ENCODE measurements at places on chromosomes 5 and 9.

DNA sequence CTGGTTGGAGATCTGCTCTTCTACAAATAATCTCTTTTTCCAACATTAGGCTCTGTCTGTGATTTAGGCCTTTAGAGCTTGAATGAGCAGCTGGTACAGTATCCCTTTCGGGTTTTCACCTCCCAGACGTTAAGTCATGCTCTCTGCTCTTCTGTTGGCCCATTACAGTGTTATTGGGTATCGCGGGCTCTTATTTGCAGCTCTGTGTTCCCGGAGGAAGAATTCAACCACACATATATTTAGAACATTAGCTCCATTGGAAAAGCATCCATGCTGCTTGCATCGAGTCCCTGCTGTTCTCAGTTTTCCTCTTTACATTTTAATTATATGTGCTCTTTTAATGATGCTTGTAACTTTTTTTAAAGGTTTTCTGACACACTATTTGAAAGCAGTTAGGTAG, 278.0 kb upstream of the ADCY2 start:
- DNase-seq = no peak

- no peak for DNase-seq
These were observed 375 bp downstream of the NOP16 start for GRCh38 chr5:176388003-176388443.

GRCh38 chr5:152437866-152438265, 32.8 kb upstream of the NMUR2 start:
- no peak for DNase-seq

- no peak for DNase-seq
These were observed 249.5 kb downstream of the MAN2A1 start for GRCh38 chr5:109939116-109939682.

DNA sequence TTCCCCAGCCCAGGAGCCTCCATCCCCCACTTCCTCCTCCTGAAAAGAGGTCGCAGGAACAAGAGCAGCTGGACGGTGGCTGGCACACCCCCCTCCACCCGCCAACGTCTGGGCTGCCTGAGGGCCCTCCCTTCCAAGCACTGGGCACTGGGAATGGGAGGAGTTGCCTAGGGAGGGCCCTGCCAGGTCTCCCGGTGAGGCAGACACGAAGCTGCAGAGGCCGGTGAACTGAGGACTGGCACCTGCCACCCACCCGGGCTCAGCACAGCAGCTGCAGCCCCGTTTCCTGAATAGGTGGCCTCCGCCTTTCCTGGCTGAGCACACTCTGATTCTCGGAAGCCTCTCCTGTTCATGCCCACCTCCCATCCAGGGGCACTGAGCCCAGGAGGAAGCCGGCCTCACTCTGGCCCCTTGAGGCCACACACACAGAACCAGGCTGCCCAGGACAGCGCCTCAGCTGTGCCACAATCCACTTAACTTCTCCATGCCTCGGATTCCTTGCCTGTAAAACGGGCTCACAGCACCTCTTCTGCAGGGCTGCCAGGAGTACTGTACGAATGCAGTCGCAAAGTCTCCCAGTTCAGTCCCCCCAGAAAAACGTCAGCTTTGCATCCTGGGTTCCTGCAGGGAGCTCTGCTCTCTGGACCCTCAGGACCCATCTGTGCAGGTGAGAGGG, 1.3 kb downstream of the NPDC1 start:
- no peak for DNase-seq

DNA sequence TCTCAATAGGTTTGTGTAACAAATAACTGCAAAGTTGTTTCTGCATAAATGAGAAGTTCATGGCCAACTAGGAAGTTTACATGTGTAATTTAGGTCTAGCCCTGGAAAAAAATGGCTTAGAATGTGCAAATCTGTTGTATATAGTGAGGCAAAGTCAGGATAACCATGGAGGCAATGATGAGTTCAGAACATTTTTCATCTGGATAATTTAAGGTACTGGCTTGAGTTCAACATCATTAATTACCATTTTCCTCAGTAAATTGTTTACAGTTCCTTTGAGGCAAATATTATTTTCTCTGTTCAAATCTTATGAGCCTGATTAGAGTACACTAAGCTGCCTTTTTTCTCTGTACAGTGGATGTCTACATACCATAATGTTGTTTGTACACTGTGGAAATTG, 1259.0 kb upstream of the NUDT12 start:
- no peak for DNase-seq

All from esophagus squamous epithelium (tissue), 5 donors.